ENCODE measurements at places on chromosomes 5 and 9.
A peak's percentile ranks its signal among the peaks of the same experiment; 100 is the strongest.

DNA sequence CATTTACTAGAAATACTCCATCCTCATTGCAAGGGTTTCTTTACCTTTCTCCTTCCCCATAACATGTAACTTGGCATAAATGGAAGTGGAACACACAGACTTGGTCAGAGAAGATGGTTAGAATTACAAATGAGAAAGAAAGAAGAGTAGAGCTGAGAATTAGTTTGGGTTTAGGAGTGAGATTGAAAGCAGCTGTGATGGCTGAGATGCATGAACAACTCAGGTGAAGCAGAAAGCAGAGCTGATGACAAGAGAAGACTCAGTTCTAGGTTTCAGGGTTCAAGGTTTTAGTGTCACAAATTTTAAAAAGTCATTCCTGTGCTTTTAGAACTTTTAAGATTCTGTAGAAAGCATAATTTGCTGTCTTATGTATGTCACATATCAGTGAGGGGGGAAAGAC lies 54.0 kb downstream of the TMEM161B start:
- no peaks in the 10 kb centered on the region for H3K4me1 ChIP-seq
- H3K36me3 ChIP-seq, result peaks cover 49% of the 10 kb centered on the region
- H3K27me3 ChIP-seq, result no peaks in the 10 kb centered on the region
- H3K4me3 ChIP-seq, result no peak overlapping the region
- no peak overlapping the region for H3K27ac ChIP-seq

DNA sequence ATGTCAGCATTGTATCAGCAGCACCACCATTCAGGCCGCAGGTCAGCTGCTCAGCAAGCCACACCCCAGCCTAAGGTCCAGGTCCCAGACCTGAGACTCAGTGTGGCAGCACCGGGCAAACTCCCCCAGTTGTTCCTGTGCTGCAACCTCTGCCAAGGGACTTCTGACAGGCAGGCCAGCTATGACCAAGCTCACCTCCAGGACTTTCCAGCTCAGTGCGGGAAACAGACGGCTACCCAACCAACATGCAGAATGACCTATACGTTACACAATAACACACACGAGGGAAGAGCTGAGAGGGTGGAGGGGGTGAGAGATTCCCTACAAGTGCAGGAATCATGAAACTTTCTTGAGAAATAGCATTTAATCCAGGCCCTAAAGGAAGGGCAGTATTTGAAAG lies 143.7 kb downstream of the FSTL4 start:
- peaks cover 6% of the 10 kb centered on the region for H3K4me1 ChIP-seq
- H3K36me3 ChIP-seq, result no peaks in the 10 kb centered on the region
- no peak overlapping the region for H3K27ac ChIP-seq
- no peak for DNase-seq

DNA sequence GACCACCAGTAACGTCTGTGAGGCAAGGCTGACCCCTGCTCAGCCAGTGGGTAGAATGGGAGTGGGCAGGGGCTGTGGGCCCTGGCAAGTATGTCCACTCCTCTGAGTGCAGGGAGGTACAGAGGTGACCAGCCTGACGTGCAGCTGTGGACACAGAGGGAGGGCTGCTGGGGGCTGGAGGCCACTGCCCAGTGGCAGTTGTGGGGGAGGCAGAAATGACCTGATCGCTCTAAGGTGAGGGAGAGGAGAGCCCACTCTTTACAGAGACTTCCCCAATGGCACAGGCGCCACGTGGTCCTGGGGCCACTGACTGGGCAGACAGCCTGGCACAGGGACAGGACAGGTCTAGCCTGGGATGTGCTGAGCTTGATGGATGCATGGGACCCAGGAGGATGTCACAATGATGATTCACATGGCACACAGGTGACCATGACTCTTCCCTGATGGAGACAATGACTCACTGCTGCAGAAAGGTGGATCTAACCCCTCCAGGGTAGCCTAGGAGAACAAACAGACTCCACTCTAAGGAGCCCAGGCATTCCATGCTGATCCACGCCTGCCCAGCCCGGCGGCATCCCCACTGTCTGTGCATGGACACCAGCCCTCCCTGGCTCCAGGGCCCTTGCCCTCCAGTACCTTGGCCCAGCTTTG lies 7.7 kb downstream of the LPCAT1 start:
- peaks cover 20% of the 10 kb centered on the region for H3K4me1 ChIP-seq
- DNase-seq, result peak; percentile 9
- no peaks in the 10 kb centered on the region for H3K27me3 ChIP-seq
- no peak overlapping the region for H3K4me3 ChIP-seq
- no peak overlapping the region for H3K27ac ChIP-seq

GRCh38 chr9:130927995-130928900 lies 10.8 kb downstream of the FIBCD1 start:
- H3K36me3 ChIP-seq, result no peaks in the 10 kb centered on the region
- no peak for DNase-seq
- no peak overlapping the region for H3K27ac ChIP-seq
- H3K4me3 ChIP-seq, result no peak overlapping the region

- DNase-seq, result no peak
- no peak overlapping the region for H3K4me3 ChIP-seq
- H3K27me3 ChIP-seq, result peaks cover 26% of the 10 kb centered on the region
These were observed 46.2 kb upstream of the IQGAP2 start for GRCh38 chr5:76356887-76357286.

GRCh38 chr5:158162026-158162425 lies 303.1 kb upstream of the CLINT1 start:
- no peaks in the 10 kb centered on the region for H3K36me3 ChIP-seq

- H3K27ac ChIP-seq, result no peak overlapping the region
- no peak for DNase-seq
- no peaks in the 10 kb centered on the region for H3K27me3 ChIP-seq
- no peak overlapping the region for H3K4me3 ChIP-seq
- H3K36me3 ChIP-seq, result peaks cover 6% of the 10 kb centered on the region
These were observed 6.0 kb downstream of the INSYN2B start for GRCh38 chr5:169974121-169974770.
